ENCODE measurements at places on chromosomes 2 and 18.

DNA sequence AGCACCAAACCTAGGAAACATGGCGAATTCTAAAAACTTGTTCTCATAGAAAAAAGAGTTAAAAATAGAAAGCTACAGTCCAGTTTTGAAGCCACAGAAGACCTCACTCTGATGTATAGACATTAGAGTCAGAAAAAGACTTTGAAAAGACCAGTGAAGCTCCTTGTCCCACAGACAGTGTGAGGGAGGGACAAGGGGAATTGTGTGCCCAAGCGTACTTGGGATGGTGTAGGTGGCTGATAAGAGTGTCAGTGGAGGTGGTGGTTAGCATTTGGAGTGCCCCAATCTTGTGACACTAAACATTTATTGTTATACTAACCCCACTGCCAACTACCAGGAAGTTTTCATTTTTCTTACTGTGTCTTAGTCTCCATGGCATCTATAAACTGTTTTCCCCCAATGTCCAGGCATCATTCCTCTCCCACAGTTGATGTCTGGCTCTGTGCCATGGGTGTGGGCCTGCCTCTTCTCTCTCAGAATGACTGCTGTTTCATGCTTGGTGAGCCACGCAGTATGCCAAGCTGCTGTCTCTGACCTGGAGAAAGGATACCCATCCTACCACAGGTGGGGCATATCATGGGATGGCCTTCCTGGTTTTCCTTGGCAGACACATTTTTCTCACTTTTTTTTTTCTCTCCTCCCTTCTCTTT lies 161.4 kb downstream of the RPIA start:
- DNase-seq: no peak

DNA sequence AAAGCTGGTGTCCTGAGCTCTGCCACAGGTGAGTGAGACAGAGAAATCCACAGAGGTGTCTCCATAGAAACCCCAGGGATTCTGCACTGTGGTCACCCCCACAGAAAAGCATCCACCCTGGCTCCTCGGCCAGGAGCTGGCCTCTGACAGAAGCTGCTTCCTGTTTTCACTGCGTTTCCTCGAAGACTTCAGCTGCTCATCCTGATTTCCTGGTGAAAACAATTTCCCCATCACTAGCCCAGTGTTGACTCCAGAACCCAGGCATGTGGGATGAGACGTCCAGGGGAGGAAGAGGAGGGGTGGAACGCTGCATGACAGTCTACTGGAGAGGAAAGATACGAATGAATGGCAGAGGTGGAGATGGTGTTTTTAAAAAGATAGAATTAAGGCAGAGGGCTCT lies 60.3 kb upstream of the GPR45 start:
- DNase-seq: no peak

DNA sequence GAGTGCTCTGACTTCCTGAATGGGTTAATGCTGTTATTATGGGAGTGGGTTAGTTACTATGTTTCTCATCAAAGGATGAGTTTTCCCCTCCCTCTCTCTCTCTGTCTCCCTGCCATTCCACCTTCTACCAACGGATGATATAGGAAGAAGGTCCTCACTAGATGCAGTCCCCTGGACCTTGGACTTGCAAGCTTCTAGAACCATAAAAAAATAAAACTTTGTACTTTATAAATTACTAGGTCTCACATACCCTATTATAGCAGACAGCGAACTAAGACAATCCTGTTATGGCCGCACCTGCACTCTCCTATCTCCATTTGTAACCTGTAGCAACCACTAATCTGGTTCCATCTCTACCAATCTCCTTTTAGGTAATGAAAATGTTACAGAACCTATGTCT lies 564.9 kb downstream of the CNTNAP5 start:
- DNase-seq: no peak

DNA sequence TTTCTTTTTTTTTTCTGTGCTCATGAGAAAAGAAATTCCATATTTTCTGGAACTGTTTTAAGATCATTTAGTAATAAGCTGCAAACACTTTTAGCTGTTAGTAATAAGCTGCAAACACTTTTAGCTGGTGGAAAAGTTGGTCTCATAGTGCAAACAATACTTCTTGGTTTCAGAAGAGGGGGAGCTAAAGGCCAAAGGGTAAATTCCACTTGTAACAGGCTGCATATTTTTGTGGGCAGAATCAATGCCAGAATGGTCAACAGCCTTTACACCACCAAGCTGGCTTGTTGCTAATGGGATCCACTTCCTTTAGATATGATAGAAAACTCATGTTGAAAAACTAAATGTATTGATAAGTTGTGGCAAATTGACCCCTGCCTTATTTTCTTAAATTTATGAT lies 356.8 kb downstream of the NR4A2 start:
- DNase-seq: no peak

DNA sequence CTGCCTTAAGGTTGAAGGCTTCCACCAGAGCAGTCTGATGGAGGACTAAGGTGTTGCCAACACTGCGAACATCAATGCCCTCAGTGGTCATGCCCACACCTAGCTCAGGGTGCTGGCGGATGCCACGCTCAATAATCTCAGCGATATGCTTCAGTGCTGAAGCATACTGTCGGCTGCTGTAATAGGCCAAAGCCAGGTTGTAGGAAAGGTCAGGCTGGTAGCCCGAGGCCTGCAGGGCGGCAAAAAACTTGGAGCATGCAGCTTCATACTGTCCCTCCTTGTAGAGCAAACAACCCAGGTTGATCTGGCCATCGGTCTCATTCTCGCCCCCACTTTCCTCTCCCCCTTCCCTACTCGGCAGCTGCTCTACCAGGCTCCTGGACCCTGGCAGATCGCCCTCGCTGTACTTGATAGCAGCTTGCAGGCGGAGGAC lies 159.4 kb downstream of the AGPS start:
- peak; percentile 26 for DNase-seq

DNA sequence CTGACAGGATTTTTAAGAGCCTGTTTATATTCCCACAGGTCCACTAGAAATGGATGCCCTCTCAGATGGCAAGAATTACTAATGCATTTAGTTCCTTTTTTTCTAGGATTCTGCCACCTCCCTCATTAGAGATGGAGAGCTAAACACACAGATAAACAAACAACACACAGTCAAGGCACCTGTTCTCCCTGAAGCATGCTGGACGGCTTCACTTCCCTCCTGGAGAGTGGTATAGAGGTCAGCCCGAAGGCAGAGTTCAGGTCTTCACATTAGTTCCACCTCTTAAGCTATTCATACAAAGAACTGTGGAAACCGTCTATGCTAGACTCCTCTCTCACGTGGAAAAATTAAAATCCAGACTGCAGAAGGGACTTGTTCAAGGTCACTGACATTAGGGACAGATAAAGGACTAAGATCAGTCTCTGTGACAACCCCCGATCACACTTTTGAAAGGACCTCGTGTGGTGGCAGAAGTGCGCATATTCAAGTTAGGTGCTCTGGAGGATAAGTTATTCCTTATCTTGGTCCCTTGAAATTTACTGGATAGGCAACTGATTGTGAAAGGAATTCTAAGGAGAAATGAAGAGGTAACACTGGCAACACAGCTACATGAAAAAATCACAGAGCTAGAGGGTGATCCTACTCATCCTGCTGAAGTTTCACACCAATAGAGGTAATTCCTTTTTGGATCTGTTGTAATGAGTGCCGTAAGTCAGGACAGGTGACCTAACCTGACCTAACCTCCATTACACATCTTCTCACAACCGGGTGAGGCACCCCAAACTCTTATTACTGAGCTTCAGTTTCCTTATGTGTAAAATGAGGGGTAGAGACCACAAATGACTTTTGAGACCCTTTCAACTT lies 75.1 kb downstream of the SPRED2 start:
- no peak for DNase-seq

DNA sequence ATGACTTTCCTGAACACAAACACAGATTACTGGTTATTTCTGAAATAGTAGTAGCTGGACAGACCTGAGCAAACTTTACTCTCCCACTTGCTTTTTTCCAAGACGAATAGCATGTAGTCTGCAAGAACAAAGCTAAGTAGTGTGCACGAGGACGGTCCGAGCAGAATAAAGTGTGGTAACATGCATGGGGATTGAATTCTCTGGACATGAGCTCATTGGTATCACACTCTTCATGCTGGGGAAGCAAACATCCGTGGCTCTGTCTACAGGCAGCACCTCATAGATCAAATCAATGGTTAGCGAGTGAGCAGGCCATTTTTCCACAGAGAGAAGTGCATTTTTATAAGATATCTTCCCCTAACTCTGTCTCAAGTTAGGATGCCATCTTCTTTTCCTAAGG lies 164.8 kb upstream of the STK17B start:
- no peak for DNase-seq

- DNase-seq: no peak
Measured at GRCh38 chr18:13808294-13809042, 15.5 kb upstream of the MC5R start.

- no peak for DNase-seq
Measured at GRCh38 chr18:27277554-27277953, 92.4 kb upstream of the CHST9 start.

- no peak for DNase-seq
Measured at GRCh38 chr2:233438573-233439147, 84.4 kb downstream of the DGKD start.

GRCh38 chr2:180169474-180169873 lies 162.4 kb upstream of the CWC22 start:
- no peak for DNase-seq

GRCh38 chr2:233654501-233654900 lies 17.2 kb upstream of the UGT1A9 start:
- DNase-seq: no peak

GRCh38 chr2:2901384-2902345 lies 476.0 kb downstream of the EIPR1 start:
- DNase-seq: no peak

DNA sequence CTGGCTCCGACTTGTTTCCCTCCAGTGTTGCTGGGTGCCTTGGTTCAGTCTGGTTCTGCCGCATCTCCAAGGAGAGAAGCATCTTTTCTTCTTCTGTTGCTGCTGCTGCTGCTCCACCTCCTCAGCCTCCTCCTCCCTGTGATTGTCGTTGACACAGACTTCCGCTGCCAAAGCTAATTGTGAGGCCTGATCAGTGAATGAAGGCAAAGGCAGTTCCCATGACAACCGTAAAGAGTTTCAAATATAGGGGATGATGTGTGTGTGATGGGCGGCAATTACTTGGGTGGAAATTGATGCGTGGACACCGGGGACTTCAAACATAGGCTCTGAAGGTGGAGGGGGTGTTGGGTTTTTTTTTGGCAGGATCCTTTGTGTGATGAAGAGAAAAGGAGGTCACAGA lies 13.7 kb downstream of the TET3 start:
- DNase-seq: no peak

- DNase-seq: no peak
Measured at GRCh38 chr18:55751476-55751875, 163.5 kb upstream of the TCF4 start.

GRCh38 chr2:62787386-62787785 lies 81.9 kb downstream of the EHBP1 start:
- no peak for DNase-seq

DNA sequence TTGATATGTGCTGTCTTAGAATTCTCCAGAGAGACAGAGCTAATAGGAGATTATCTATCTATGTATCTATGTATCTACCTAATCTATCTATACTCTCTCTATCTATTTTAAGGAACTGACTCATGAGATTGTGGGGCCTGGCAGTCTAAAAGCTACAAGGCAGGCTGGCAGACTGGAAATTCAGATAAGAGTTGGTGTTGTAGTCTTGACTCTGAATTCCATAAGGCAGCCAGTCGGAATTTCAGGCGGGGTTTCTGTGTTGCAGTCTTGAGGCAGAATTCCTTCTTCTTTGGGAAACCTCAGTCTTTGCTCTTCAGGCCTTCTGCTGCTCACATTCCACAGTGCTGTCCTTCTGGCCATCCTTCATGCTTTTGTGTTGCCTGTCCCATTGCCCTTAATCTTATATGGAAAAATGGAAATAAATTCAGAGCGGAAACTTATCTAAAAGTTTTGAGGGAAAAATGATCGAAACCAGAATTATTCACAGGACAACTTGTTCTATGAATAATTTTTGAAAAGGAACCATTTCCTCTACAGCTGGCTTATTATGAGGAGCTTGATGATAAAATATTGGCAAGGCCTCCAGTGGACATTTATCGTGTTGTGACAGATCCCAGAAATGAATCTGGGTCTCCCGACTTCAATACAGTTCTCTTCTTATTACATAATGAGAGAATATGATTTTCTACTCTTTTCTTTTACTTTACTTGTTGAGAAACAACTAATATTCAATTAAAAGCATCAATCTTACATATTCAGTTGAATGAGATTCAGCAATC lies 10.8 kb downstream of the IL1RL1 start:
- DNase-seq: no peak

- peak; percentile 28 for DNase-seq
Measured at GRCh38 chr2:216006164-216006663, 7.1 kb downstream of the MREG start.

DNA sequence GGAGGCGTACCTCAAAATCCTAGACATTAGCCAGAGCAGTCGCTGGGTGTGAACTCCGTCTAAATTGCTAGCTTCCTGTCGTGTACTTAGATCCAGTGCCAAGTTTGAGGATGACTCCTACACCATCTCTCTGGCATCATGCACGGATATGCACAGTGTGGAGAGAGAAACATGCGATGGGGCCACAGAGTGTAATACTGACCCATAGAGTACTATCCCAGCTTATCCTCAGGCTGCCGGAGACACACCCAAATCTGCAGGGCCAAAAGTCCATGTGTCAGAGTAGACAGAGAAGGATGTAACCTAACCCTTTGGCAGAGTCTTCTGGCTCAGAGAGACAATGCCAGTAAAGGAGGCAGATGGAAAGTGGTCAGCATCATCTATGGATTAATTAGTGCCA lies 84.2 kb downstream of the ARL4C start:
- DNase-seq: no peak

DNA sequence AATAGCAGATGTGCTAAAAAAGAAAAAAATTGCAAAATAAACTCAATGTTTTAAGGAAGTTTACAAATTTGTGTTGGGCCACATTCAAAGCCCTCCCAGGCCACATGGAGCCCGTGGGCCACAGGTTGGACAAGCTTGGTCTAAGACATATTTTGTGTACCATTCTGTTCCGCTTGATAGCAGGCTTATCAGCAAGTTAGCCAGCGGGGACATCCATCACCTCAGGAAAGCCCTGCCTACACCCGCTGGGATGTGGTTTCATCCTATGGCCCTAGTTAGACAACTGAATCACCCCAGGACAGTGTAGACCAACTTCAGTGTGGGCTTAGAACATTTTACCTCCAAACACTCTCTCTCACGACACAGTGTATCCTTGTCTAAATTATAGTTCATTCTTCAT lies 32.6 kb downstream of the CD8B2 start:
- peak; percentile 35 for DNase-seq

- DNase-seq: no peak
Measured at GRCh38 chr2:10873171-10873570, 38.6 kb upstream of the KCNF1 start.

GRCh38 chr18:49813069-49813318 lies 339 bp downstream of the ACAA2 start:
- peak; percentile 48 for DNase-seq
